ENCODE measurements at places on chromosomes 1 and 21. TPM values are rescaled to one million over a fixed set of nuclear protein-coding genes. Genes with fewer than 3 reads are reported as not detected.

- DNase-seq: no peak
These were observed 1131.8 kb upstream of the TMPRSS15 start for GRCh38 chr21:19535356-19535755.

The EDARADD gene
- total RNA-seq: 1.6 TPM

- no peak for DNase-seq
These were observed 47.7 kb upstream of the RHOU start for GRCh38 chr1:228687587-228687986.

- DNase-seq: no peak
These were observed 321.7 kb upstream of the PROX1 start for GRCh38 chr1:213666113-213666512.

The NRIP1 gene
- 26.0 TPM for total RNA-seq

GRCh38 chr1:82612986-82613385, 812.3 kb downstream of the ADGRL2 start:
- DNase-seq: no peak

The ACTA1 gene
- not detected for total RNA-seq

- no peak for DNase-seq
These were observed 3.7 kb upstream of the PLOD1 start for GRCh38 chr1:11930571-11931445.

- no peak for DNase-seq
These were observed 24.4 kb upstream of the PDXK start for GRCh38 chr21:43694437-43695079.

The HES4 gene
- 0.93 TPM for total RNA-seq

GRCh38 chr1:86318436-86318835, 77.7 kb downstream of the ODF2L start:
- no peak for DNase-seq
